GDM1 (cell line): ENCODE measurements at places on chromosomes 6 and 20.

DNA sequence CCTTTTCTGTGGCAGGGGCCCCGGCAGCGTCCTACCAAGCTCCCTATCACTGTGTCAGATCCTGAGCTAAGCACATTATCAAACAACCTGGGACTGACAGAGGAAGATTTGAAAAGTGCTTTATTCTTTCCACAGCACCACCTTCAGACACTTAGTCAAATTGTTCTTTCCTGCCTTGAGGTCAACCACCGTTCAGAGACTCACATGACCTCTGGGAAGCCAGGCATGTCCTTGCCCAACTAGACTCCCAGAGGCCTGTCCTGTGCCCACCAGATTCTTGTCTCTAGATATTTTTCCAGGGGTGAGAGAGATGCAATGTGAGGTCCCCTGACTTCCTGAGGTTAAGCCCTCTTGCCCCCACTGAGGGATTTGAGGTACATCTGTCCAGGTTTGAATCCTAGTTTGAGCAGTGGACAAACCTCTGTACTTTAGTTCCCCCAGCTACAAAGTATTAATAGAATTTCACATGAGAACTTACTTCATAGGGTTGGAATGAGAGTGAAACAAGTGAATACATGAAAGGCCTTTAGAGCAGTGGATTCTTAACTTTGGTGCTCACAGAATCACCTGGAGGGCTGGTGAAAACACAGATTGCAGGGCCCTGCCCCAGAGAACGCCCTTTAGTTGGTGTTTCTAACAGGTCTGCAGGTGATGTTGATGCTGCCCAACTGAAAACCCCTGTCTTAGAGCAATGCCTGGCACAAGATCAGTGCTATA lies 179.8 kb downstream of the CLIC5 start:
- no peak for DNase-seq

DNA sequence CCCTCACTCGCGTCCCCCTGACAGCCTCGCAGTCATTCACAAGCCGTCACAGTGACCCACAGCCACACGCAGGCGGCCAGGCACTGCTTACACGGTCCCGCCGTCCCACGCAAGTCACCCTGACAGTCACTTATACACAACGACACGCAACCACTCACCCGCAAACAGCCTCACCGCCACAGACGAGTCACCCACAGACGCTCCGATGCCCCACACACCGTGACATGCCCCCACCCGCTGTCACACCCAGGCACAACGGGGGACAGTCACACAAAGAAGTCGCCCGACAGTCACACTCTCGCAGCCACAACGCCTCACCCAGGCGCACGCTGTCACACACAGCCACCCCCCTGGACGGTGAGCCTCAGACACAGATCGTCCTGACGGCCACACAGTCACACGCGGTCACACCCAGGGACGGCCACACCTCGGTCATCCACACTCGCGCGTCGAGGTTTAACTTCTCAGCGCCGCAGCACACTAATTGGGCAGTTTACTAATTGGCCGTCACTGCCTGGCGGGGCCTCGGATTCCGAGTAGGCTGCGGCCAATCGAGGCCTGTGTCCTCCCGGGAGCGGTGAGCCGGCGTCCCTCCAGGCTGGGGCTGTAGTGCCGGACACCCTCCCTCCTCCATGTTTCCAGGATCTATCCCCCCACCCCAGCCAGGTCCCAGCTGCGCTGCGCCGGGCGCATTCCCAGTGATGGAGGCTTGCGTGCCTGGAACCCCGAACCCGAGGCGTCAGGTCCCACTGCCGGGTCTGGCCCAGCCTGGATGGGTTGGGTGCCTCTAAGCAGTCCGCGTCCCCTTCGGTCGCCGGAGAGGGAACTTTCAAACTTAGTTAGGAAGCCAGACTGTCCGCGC lies 790 bp downstream of the TOX2 start:
- no peak for DNase-seq

- no peak for DNase-seq
Measured at GRCh38 chr6:155181498-155181897, 82.3 kb upstream of the CLDN20 start.

DNA sequence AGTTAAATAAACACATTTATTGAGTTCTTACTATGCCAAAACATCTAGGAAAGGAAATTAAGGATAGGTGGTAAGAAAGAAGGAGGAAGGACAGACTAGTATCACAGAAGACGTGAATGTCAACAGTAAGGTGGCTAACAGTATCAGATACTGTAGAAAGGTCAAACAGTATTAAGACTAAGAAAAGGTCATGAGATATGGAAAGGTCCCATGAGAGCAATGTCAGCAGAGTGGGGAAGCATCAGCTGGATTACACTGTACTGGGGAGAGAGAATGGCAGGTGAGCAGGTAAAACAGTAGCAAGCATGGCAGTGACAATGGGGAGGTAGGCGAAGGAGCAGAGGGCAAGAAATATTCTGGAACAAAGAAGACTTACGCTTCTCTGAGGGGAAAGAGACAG lies 18.0 kb downstream of the GLO1 start:
- DNase-seq = no peak

DNA sequence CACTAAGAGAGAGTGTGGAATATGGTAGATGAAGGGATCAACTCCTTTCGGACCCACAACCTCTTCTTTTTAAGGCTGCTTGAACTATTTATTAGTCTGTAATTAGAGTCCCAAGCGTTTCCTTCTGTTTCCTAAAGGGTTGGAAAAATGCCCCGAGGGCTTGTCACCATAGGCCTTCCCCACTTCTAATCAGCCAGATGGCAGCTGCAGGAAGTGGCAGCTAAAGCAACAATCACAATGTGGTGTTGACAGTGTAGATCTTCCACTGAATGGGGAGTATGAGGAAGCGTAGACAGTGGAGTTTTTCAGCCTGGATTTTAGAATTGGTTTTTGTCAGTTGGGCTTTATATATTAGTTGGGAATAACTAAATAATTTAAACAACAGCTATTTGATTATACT lies 40.6 kb downstream of the SLC35D3 start:
- DNase-seq = no peak

GRCh38 chr20:62808211-62808865 lies 3.7 kb downstream of the OGFR start:
- DNase-seq = no peak

- DNase-seq = no peak
Measured at GRCh38 chr20:36479938-36480337, 61.4 kb upstream of the MYL9 start.

DNA sequence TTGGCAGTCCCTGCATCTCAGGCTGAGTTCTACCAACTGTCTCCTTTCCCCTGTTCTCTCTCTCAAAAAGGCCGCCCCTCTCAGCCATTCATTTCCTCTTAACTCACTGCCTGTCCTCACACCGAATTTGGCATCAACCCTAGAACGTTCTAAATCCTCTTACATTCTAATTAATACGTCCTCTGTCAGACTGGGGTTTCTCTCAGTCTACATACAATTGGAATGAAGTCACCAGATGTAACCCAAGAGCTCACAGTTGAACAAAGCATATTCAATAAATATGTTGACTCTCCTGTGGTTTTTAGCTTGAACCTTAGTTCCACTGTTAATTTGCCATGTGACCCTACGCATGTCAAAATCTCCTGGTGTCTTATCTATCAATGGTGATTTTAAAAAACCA lies 269.6 kb downstream of the CLIC5 start:
- no peak for DNase-seq

DNA sequence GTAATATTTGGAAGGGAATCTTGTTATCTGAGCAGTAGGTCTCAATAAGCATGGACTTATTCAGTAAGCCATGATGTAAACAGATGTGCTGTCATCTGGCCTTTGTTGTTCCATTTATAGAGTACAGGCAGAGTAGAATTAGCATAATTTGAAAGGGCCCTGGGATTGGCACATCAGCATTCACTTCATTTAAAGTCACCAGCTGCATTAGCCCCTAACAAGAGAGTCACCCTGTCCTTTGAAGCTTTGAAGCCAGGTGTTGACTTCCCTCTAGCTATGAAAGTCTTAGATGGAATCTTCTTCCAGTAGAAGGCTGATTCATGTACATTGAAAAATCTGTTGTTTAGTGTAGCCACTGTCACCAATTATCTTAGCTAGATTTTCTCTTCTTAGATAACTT lies 95.9 kb downstream of the ANKRD6 start:
- no peak for DNase-seq

DNA sequence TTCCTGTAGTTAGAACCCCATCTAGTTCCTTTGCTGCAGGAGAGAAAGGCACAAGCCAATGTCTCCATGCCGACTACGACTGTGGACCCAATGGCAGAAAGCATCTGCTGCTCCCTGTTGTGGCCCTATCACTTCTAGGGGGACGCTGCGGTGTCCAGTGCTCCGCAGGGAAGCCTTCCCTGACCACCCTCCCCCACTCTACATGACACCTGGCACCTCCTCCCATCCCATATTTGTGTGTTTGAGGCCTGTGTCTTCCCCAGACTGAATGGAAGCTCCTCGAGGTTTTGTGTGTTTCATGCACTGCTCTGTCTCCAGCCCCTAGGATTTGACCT lies 159.5 kb downstream of the DTNBP1 start:
- no peak for DNase-seq

GRCh38 chr20:51366155-51366886 lies 176.2 kb downstream of the NFATC2 start:
- no peak for DNase-seq

DNA sequence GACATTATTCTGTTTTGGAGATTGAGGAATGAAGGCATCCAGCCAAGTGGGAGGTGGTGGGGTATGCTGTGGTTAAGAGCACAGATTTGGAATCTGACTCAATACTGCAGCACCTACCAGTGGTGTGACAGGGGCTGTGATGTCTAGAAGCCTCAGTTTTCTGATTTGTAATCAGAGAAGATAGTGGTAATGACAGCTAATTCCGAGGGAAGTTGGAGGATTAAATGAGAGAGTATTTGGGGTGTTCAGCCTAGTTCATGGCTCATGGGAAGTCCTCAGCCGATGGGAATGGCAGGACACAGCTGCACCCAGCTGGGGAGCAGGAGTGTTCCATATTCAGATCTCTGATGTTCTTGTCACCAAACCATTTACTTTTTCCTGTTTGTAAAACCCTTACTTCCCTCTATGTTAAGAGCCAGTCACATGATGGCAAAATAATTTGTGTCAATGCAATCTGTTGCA lies 9.3 kb downstream of the SLC9A8 start:
- DNase-seq = no peak

- DNase-seq = no peak
Measured at GRCh38 chr20:3677733-3678132, 4.1 kb downstream of the ADAM33 start.

GRCh38 chr6:15504581-15505350 lies 158.1 kb downstream of the DTNBP1 start:
- DNase-seq = no peak

DNA sequence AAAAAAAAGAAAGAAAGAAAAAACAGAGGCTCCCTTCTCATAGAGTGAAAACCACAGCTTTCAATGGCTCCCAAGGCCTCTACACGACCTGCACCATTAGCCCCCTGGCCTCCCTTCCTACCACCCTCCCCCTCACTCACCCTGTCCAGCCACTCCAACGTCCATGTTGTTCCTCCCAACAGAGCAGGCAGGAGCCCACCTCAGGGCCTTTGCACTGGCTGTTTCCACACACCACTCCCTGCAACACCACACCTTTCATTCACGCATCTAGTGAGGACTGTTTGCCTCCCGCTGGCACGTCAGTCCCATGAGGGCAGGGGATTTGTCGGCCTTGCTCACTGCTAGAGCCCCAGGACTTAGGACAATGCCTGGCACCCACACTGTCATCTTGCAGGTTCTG lies 39.5 kb downstream of the GRM4 start:
- no peak for DNase-seq

GRCh38 chr6:80501636-80502035 lies 395.2 kb downstream of the BCKDHB start:
- no peak for DNase-seq

GRCh38 chr6:51854876-51855275 lies 232.5 kb downstream of the PKHD1 start:
- no peak for DNase-seq

- DNase-seq = no peak
Measured at GRCh38 chr6:49923826-49924225, 40.1 kb downstream of the DEFB114 start.

GRCh38 chr6:52491203-52492069 lies 71.3 kb downstream of the EFHC1 start:
- no peak for DNase-seq

DNA sequence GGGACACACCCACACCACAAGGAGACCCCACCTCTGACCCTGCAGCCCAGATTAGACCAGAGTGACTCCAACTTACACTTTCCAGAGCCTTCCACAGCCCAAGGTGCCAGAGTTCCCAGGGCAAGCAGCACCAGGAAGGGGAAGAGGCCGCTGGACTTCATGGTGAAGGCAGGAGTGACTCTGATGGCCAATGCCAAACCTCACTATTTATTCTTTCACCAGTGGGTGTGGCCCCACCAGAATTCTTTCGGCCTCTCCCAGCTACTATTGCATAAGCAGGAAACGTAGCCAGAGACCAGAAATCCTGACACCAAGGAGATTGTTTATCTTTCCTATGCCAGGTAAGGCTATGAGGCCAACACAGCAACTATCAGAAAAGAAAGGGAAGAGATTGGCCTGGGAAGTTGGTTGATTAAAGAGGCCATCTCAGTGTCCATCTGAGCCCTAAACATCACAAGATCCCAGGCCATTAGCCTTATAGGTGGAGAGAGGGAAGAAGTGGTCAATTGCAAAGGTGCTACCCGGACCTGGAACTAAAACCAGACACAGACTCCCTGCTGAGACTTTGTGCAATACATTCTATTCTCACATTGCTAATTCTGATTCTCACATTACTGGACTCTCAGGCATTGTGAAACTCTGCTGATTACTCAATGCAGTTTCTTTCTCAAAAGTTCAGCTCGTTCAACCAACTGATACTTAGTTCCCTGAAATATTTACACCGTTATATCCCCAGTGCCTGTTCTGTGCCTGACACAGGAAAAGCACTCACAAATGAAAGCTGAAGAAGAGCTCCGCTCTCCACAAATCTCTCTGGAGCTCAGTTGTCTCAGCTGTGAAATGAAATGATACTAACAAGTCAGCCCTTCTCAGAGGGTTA lies at the start of gene SLPI:
SLPI (minus strand) TSS at position 182 of the 880 bp plus-strand sequence; CDS start at position 161, 21 bp downstream.
- DNase-seq = no peak

DNA sequence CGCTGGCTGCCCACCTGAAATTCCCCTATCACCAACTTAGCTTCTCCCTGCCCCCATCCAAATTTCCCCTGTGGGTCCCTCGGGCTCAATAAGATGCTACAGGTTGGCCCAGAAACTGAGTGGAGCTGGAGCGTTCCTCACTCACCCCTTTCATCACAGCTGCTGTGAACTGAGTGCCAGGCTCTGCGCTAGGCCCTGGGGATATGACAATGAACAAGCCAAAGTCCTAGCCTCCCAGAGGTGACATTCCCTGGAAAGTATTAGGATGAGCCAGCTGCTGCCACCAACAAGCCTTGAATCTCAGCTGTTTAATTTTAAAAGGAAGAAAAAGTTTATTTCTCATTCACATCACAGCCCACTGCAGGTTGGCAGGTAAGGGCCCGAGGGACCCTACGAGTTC lies 86.6 kb upstream of the EYA2 start:
- no peak for DNase-seq

- DNase-seq = no peak
Measured at GRCh38 chr20:5442101-5442500, 125.3 kb upstream of the PROKR2 start.

GRCh38 chr6:126064748-126065401 lies 78.5 kb downstream of the TRMT11 start:
- no peak for DNase-seq

- DNase-seq = no peak
Measured at GRCh38 chr6:72522735-72523141, 99.1 kb upstream of the KCNQ5 start.
